ENCODE measurements at places on chromosomes 4 and X. TPM values are rescaled to one million over a fixed set of nuclear protein-coding genes. Genes with fewer than 3 reads are reported as not detected.

Gene SSX3
- not detected for total RNA-seq

DNA sequence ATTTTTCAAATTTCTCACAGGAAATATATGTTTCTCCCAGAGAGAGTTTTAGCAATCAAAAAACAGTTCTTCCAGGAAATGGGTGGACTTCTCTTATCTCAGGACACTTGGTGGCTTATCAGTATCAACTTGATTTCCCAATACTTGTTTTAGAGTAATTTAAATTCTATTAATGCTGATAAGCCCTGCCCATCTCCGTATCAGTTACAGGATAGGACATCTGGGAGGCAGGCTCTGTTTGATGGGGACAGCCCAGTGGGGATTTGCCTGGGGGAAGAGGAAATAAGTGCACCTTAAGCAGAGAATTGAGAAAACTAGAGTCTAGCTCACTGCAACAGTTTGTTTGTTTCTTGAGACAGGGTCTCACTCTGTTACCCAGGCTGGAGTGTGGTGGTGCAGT, 43.2 kb upstream of the PDGFRA start:
- DNase-seq = no peak
- H3K27ac ChIP-seq = no peak overlapping the region
- no peaks in the 10 kb centered on the region for H3K27me3 ChIP-seq

GRCh38 chr4:72629540-72629939, 60.5 kb upstream of the ADAMTS3 start:
- H3K4me3 ChIP-seq = no peak overlapping the region
- no peaks in the 10 kb centered on the region for H3K4me1 ChIP-seq
- no peaks in the 10 kb centered on the region for H3K36me3 ChIP-seq
- no peaks in the 10 kb centered on the region for H3K27me3 ChIP-seq
- no peak for DNase-seq

DNA sequence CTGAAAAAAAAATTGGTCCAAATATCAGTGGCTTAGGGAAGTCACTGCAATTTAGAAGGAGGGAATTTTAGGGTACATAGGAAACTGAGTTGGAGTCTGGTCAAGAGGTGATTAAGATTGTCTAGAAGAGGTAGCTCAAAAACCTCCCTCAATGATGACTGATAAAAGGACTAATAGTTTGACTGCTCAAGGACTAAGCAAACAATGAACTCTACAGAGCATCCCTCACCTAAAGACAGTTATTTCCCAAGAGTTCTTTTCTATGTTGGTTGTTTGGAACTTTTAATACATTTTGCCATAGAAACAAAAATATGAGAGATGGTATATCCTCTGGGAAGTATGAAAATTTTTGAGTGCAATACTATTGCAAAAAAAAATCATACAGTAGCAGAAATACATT, 35.7 kb downstream of the MAOB start:
- peaks cover 2% of the 10 kb centered on the region for H3K27me3 ChIP-seq
- no peaks in the 10 kb centered on the region for H3K36me3 ChIP-seq
- peaks cover 5% of the 10 kb centered on the region for H3K4me1 ChIP-seq
- no peak for DNase-seq

Gene CORIN
- total RNA-seq = 1.1 TPM

Data from mesothelial cell of epicardium (in vitro differentiated cells).